ENCODE measurements at places on chromosomes 16 and 17. TPM values are rescaled to one million over a fixed set of nuclear protein-coding genes. Genes with fewer than 3 reads are reported as not detected.

GRCh38 chr17:39200070-39200879 lies at the start of gene RPL19:
TSS of gene RPL19 (plus strand) at chr17:39200283. CDS start at chr17:39200345, 62 bp downstream.
- H3K36me3 ChIP-seq: peaks cover 13% of the 10 kb centered on the region
- H3K27me3 ChIP-seq: no peaks in the 10 kb centered on the region
- DNase-seq: no peak

RGS11 gene
- not detected for polyA plus RNA-seq

CYB5B gene
- polyA plus RNA-seq: 107 TPM

TBC1D24 gene
- polyA plus RNA-seq: 3.3 TPM

DNA sequence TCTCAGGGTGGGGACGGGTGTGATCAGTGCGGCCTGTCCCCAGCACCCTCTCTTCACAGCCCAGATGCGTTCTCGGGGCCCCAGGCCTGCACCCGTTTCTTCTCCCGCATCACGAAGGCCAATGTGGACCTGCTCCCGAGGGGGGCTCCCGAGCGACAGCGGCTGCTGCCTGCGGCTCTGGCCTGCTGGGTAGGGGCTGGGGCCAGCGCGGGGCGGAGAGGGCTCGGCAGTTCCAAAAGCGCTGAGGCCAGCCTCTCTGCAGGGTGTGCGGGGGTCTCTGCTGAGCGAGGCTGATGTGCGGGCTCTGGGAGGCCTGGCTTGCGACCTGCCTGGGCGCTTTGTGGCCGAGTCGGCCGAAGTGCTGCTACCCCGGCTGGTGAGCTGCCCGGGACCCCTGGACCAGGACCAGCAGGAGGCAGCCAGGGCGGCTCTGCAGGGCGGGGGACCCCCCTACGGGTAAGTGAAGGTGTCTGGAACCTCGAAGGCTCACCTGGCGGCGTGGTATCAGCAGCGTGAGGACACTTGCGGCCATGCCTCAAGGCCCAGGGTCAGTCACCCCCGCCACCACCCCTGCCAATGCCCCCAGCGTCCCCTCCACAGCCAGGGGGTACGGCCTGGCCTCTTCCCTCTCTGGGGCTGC lies 4.4 kb downstream of the MSLN start:
- no peak overlapping the region for H3K4me3 ChIP-seq
- H3K36me3 ChIP-seq: no peaks in the 10 kb centered on the region
- no peak overlapping the region for H3K27ac ChIP-seq
- H3K27me3 ChIP-seq: no peaks in the 10 kb centered on the region
- no peak for DNase-seq

DNA sequence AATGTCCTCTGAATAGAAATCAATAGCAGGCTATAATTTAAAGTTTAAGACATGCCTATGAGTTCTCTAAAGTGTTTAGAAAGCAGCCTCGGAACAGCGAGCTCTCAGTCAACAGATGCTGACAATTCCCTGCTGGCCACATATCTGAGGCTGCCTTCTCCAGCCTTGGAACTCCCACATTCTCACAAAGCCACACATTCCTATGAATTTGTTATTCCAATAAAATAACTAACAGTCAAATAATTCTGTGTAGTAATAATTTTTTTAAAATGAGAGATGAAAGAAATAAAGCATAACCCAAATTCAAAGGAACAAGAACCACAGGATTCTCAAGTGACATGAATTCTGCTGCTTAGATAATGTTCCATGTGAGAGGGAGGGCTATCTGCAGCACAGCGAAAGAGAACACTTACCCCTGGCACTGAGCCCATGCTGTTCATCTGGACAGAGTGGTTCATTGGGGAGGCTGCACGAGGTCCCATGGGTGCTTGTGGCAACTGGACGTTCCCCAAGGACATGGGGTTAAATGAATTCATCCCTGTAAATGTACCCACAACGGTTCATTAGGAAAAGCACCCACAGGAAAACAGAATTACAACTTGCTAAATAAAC lies 56.9 kb upstream of the TRAP1 start:
- peaks cover 26% of the 10 kb centered on the region for H3K36me3 ChIP-seq
- H3K4me3 ChIP-seq: no peak overlapping the region
- H3K27ac ChIP-seq: peak overlapping the region; percentile 23
- no peaks in the 10 kb centered on the region for H3K27me3 ChIP-seq

DNA sequence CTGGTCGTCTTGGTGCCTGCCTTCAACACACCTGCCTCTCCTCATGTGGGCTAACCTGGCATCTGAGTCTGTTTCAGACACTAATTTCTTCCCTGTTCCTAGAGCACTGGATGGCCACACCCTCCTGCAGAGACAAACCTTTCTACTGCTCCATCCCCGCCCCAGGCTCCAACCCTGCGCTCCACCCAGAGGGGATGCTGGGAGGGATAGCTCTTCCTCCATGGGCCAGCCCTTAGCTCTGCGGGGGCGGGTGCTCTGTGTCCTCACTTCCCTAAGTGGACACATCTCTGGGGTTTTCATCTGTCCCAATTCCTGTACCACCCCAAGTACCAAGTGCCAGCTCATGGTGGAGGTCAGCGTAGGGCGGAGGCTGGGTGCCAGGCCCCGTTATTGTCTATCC lies 11.0 kb upstream of the CRISPLD2 start:
- no peak for DNase-seq
- H3K4me3 ChIP-seq: no peak overlapping the region
- H3K4me1 ChIP-seq: peaks cover 22% of the 10 kb centered on the region
- H3K36me3 ChIP-seq: no peaks in the 10 kb centered on the region
- no peak overlapping the region for H3K27ac ChIP-seq

GGT6 gene
- polyA plus RNA-seq: not detected

- H3K36me3 ChIP-seq: peaks cover 5% of the 10 kb centered on the region
- H3K27me3 ChIP-seq: no peaks in the 10 kb centered on the region
- H3K27ac ChIP-seq: peak overlapping the region; percentile 76
- H3K4me3 ChIP-seq: no peak overlapping the region
- no peak for DNase-seq
Observed at GRCh38 chr16:12063435-12063834, 86.9 kb downstream of the SNX29 start.

TMEM204 gene
- polyA plus RNA-seq: 5.2 TPM

GRCh38 chr16:20247076-20247475 lies 80.2 kb downstream of the GP2 start:
- H3K4me1 ChIP-seq: no peaks in the 10 kb centered on the region
- H3K4me3 ChIP-seq: no peak overlapping the region
- H3K36me3 ChIP-seq: no peaks in the 10 kb centered on the region
- peaks cover 27% of the 10 kb centered on the region for H3K27me3 ChIP-seq
- H3K27ac ChIP-seq: no peak overlapping the region
- no peak for DNase-seq

MPRIP gene
- 14.9 TPM for polyA plus RNA-seq

SENP3 gene
- polyA plus RNA-seq: 17.3 TPM

DPEP3 gene
- not detected for polyA plus RNA-seq

- peak overlapping the region; percentile 67 for H3K27ac ChIP-seq
- DNase-seq: no peak
- peaks cover 46% of the 10 kb centered on the region for H3K4me1 ChIP-seq
- H3K36me3 ChIP-seq: no peaks in the 10 kb centered on the region
- H3K4me3 ChIP-seq: peak overlapping the region; percentile 36
Observed at GRCh38 chr16:19172098-19172780, 4.2 kb downstream of the SYT17 start.

- H3K27ac ChIP-seq: no peak overlapping the region
- no peaks in the 10 kb centered on the region for H3K36me3 ChIP-seq
- DNase-seq: no peak
- no peaks in the 10 kb centered on the region for H3K4me1 ChIP-seq
Observed at GRCh38 chr17:80529904-80530292, 14.7 kb upstream of the RPTOR start.

- peaks cover 25% of the 10 kb centered on the region for H3K36me3 ChIP-seq
- peaks cover 78% of the 10 kb centered on the region for H3K4me1 ChIP-seq
- peak overlapping the region; percentile 100 for H3K4me3 ChIP-seq
- H3K27ac ChIP-seq: peak overlapping the region; percentile 99
Observed at GRCh38 chr17:58329035-58329809, 627 bp upstream of the TSPOAP1 start.

- no peak for DNase-seq
- peaks cover 15% of the 10 kb centered on the region for H3K4me1 ChIP-seq
- no peaks in the 10 kb centered on the region for H3K27me3 ChIP-seq
- H3K4me3 ChIP-seq: no peak overlapping the region
- H3K36me3 ChIP-seq: no peaks in the 10 kb centered on the region
Observed at GRCh38 chr17:4005296-4006164, 41.3 kb upstream of the ATP2A3 start.

GRAPL gene
- polyA plus RNA-seq: 3.5 TPM

P4HB gene
- 192 TPM for polyA plus RNA-seq

GRAP gene
- polyA plus RNA-seq: 55.1 TPM

DNA sequence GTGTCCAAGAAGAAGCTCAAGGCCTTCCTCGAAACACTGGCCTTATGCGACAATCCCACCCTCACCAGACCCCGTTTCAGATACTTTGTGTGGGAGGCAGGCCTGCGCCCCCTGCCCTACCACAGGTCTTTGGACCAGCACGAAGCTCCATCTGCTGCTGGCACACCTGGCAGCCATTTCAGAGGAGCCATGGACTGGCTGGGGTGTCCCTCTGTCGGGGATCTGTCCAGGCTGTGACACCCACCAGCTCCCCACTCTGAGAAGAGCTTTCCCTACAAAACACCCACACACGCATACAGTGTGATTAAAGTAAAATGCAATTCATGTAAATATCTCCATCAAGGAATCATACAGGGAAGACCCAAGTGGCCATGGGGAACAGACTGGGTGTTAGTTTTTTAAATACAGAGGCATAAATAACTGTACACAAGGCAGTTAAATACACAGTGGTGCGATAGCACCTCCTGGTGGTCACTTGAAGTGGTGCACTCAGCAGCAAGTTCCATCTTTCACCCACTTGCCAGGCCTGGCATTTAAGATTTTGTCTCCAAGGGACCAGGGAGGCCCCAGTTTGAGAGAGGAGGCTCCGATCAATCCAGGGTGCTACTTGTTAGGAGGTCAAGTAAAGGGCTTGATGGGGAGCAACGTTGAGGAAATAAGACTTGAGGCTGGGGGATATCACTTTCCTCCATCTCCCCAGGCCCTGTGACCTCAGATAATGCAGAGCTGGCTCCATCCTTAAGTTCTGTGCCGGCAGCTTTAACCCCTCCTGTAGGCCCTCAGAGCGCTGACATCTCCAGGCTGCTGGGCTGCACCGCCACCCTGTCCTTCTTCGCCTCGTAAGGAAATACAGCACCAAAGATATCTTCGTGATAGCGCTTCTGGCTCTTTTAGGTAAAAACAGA lies 43.6 kb downstream of the NOS2 start:
- no peak overlapping the region for H3K27ac ChIP-seq
- no peak overlapping the region for H3K4me3 ChIP-seq
- H3K36me3 ChIP-seq: no peaks in the 10 kb centered on the region
- H3K27me3 ChIP-seq: peaks cover 8% of the 10 kb centered on the region
- DNase-seq: peak; percentile 20
- H3K4me1 ChIP-seq: no peaks in the 10 kb centered on the region

ADAD2 gene
- not detected for polyA plus RNA-seq

- DNase-seq: no peak
- H3K4me1 ChIP-seq: no peaks in the 10 kb centered on the region
- peaks cover 5% of the 10 kb centered on the region for H3K27me3 ChIP-seq
- H3K4me3 ChIP-seq: no peak overlapping the region
- H3K36me3 ChIP-seq: no peaks in the 10 kb centered on the region
- H3K27ac ChIP-seq: no peak overlapping the region
Observed at GRCh38 chr17:56735842-56736241, 97.9 kb downstream of the C17orf67 start.

PGAP3 gene
- polyA plus RNA-seq: 8.9 TPM

GRCh38 chr17:42562388-42563142 lies 617 bp downstream of the COASY start:
- H3K27me3 ChIP-seq: no peaks in the 10 kb centered on the region
- no peak for DNase-seq
- H3K27ac ChIP-seq: peak overlapping the region; percentile 89

SGCA gene
- 16.6 TPM for polyA plus RNA-seq

DNA sequence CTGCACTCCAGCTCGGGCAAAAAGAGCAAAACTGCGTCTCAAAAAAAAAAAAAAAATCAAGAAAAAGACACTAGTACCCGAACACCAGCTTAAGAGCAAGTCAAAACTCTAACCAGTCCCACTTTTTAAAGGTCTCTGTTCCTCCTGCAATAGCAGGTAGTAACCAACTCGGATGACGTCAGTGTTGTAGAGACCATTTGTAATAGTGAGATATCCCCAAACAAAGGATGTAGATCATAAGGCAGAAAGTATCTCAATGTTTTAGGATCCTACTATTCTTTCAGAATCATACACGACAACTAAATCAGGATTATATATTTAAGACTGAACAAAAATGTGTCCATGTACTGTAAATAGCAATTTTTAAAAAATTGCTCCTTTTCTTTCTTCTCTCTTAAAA lies 2.4 kb downstream of the JPT1 start:
- peaks cover 33% of the 10 kb centered on the region for H3K4me1 ChIP-seq
- no peaks in the 10 kb centered on the region for H3K27me3 ChIP-seq
- H3K36me3 ChIP-seq: peaks cover 2% of the 10 kb centered on the region
- DNase-seq: no peak
- no peak overlapping the region for H3K27ac ChIP-seq
- no peak overlapping the region for H3K4me3 ChIP-seq

DNA sequence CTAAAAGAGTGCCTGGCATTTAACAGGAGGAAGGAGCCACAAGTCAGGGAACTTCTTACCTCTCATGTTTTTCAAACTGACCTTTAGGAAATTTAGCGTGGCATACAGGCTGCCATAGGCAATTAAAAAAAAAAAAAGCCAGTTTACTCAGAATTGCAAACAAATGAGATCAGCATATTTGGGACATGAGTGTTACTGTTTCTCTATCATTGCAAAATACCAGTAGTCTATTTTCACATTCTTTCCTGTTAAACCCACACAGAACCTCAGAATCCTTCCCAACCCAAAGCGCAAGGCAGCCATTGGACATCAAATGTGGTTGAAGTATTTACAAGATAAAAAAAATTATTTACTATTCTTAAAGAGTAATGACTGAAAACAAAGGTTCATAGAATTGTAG lies 366.4 kb upstream of the DYNLRB2 start:
- no peak for DNase-seq
- no peak overlapping the region for H3K4me3 ChIP-seq
- no peak overlapping the region for H3K27ac ChIP-seq
- peaks cover 13% of the 10 kb centered on the region for H3K27me3 ChIP-seq
- no peaks in the 10 kb centered on the region for H3K36me3 ChIP-seq
- no peaks in the 10 kb centered on the region for H3K4me1 ChIP-seq

- H3K4me3 ChIP-seq: no peak overlapping the region
- H3K27me3 ChIP-seq: peaks cover 13% of the 10 kb centered on the region
- no peak for DNase-seq
- H3K36me3 ChIP-seq: no peaks in the 10 kb centered on the region
Observed at GRCh38 chr17:31452561-31453110, 61.2 kb downstream of the RAB11FIP4 start.

GRCh38 chr16:48903039-48903438 lies 293.1 kb upstream of the N4BP1 start:
- H3K27ac ChIP-seq: no peak overlapping the region
- no peaks in the 10 kb centered on the region for H3K36me3 ChIP-seq
- DNase-seq: no peak
- peaks cover 5% of the 10 kb centered on the region for H3K27me3 ChIP-seq
- H3K4me1 ChIP-seq: no peaks in the 10 kb centered on the region

GRCh38 chr16:79047337-79047736 lies 553.2 kb downstream of the MAF start:
- peaks cover 14% of the 10 kb centered on the region for H3K4me1 ChIP-seq
- no peaks in the 10 kb centered on the region for H3K27me3 ChIP-seq
- H3K36me3 ChIP-seq: no peaks in the 10 kb centered on the region
- H3K4me3 ChIP-seq: no peak overlapping the region
- DNase-seq: peak; percentile 18
- H3K27ac ChIP-seq: peak overlapping the region; percentile 6

CORO1A gene
- 1,139 TPM for polyA plus RNA-seq

GRCh38 chr17:70059649-70060048 lies 15.4 kb upstream of the KCNJ16 start:
- H3K27ac ChIP-seq: no peak overlapping the region
- no peaks in the 10 kb centered on the region for H3K4me1 ChIP-seq

EFNB3 gene
- polyA plus RNA-seq: not detected

All from naive B cell (primary cell).